ENCODE measurements at places on chromosomes 5 and 9. TPM values are rescaled to one million over a fixed set of nuclear protein-coding genes. Genes with fewer than 3 reads are reported as not detected.

The SKP1 gene
- total RNA-seq = 253 TPM

The SPINK5 gene
- 0.09 TPM for total RNA-seq

The IRX1 gene
- 0.09 TPM for total RNA-seq

The TTC16 gene
- 0.16 TPM for total RNA-seq

The ATP6V1G1 gene
- 100 TPM for total RNA-seq

The SELENOP gene
- total RNA-seq = 87.6 TPM

The BTNL3 gene
- not detected for total RNA-seq

The PLPP7 gene
- 1.7 TPM for total RNA-seq

The FAM169A gene
- total RNA-seq = 0.17 TPM

The ENDOG gene
- 22.2 TPM for total RNA-seq

The C5orf52 gene
- total RNA-seq = not detected

The CDX1 gene
- total RNA-seq = not detected

The GARIN3 gene
- total RNA-seq = not detected

The TBC1D9B gene
- 39.6 TPM for total RNA-seq

The DOCK2 gene
- total RNA-seq = 2.5 TPM

The TLR4 gene
- total RNA-seq = 2.2 TPM

The GFPT2 gene
- 63.4 TPM for total RNA-seq

The KIF4B gene
- 0.09 TPM for total RNA-seq

The SMIM32 gene
- total RNA-seq = not detected

The ARL15 gene
- 26.9 TPM for total RNA-seq

The PCDHB11 gene
- 0.69 TPM for total RNA-seq

The THBS4 gene
- 1.6 TPM for total RNA-seq

The PCSK5 gene
- 4.7 TPM for total RNA-seq

The MED22 gene
- total RNA-seq = 21.4 TPM

The GMCL2 gene
- not detected for total RNA-seq

The MEIKIN gene
- not detected for total RNA-seq

The SPINK1 gene
- not detected for total RNA-seq

The C7 gene
- 0.26 TPM for total RNA-seq

The SPATA31D4 gene
- not detected for total RNA-seq

The CATSPER3 gene
- total RNA-seq = 0.16 TPM

The GLIPR2 gene
- total RNA-seq = 101 TPM

The BNC2 gene
- 28.8 TPM for total RNA-seq

The TPPP gene
- under 0.01 TPM for total RNA-seq

The ASTN2 gene
- 14.7 TPM for total RNA-seq

The PCDHGA12 gene
- total RNA-seq = 7.4 TPM

The UBE2QL1 gene
- under 0.01 TPM for total RNA-seq

The TNFSF15 gene
- 0.09 TPM for total RNA-seq

The ADAMTS16 gene
- total RNA-seq = not detected

The SPARC gene
- total RNA-seq = 832 TPM

The CD274 gene
- total RNA-seq = 1.6 TPM

The IL3 gene
- total RNA-seq = not detected

The PTGR1 gene
- total RNA-seq = 63.9 TPM

The ELOVL7 gene
- total RNA-seq = 0.09 TPM

The CSF2 gene
- total RNA-seq = not detected

The AQP3 gene
- total RNA-seq = 6.6 TPM

The PCDHGA6 gene
- total RNA-seq = 3.9 TPM

The YIPF5 gene
- total RNA-seq = 105 TPM

The RASGRF2 gene
- total RNA-seq = 12.0 TPM

The TXNDC8 gene
- not detected for total RNA-seq

The SLU7 gene
- total RNA-seq = 110 TPM

The KIF12 gene
- not detected for total RNA-seq

The HAVCR2 gene
- 3.3 TPM for total RNA-seq

The SEMA6A gene
- total RNA-seq = 0.16 TPM

Measured in bronchial smooth muscle cell (primary cell).